Hematopoietic multipotent progenitor cell (in vitro differentiated cells): ENCODE measurements at places on chromosomes 1 and 21. TPM values are rescaled to one million over a fixed set of nuclear protein-coding genes. Genes with fewer than 3 reads are reported as not detected.

DNA sequence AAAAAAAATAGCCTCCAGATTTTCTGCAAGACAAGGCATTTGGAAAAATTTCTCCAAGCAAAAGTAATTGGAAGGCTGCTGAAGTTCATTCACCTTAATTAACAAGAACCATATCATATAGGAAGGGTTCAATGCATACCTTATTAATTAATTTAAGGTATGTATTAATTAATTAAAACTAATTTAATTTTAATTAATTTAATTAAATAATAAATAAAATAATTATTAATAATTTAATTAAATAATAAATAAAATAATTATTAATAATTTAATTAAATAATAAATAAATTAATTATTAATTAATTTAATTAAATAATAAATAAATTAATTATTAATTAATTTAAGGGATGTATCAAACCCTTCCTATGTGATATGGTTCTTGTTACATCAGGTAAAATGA lies 7.9 kb downstream of the OR2L13 start:
- DNase-seq = no peak

GRCh38 chr1:5720936-5721335 lies 271.3 kb downstream of the NPHP4 start:
- DNase-seq = no peak

- DNase-seq = no peak
These were observed 35.5 kb upstream of the HHAT start for GRCh38 chr1:210293171-210293607.

GRCh38 chr1:4605158-4605557 lies 49.3 kb upstream of the AJAP1 start:
- no peak for DNase-seq

DNA sequence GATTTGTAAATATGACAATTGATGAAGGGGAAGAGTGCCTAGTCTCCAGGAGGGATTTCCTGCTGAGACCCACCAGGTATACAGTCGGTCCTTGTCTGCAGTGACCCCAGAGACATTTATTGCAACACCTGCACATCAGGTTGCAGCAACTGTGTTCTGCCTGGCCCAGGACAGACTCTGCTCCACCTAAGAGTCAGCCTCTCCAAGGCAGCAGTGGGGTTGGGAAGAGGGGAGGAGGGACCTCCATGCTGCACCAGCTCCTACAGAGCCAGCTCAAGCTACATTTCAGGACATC lies 120.4 kb upstream of the IRF2BP2 start:
- no peak for DNase-seq

DNA sequence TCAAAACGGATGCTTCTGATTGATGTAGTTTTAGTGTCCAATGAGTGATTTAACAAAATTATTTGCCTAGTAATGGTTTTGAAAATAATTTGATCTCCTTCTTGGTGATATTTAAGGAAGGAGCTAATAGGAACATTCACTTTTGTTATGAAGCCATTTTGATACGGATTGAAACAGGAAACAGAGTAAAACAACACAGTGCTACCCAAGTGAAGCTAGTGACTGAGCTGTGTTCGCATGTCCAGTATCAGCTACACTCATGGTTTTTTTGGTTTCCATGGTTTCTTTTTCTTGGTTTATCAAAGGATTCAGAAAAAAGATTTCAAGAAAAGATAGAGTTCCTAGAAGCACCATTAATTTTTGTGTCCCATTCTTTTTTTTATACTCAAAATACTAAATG lies 40.1 kb upstream of the PLEKHO1 start:
- no peak for DNase-seq

GRCh38 chr1:177979272-177979671 lies 9.4 kb upstream of the SEC16B start:
- no peak for DNase-seq

DNA sequence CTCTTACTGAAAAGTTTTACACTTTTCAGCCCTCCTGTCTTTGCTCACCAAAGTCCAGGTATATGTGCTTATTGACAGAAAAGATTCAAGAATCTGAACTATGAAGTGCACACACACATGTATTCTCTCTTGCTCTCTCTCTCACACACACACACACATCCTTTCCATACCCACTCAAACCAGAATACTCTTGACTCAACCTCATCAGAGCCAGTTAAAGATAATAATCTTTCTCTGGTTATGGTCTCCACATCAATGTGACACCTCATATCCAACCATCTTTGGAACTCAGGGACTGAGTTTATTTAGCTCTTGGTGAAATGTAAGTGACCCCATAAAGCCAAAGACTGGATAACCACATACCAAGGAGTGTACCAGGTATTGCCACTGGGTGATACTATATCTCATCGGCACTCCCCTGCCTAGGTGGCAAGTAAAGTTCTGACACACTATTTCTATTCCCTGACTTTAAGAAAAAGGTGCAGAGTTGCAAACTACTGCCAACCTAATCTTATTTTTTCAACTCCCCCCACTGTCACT lies 24.9 kb upstream of the RGS8 start:
- no peak for DNase-seq

DNA sequence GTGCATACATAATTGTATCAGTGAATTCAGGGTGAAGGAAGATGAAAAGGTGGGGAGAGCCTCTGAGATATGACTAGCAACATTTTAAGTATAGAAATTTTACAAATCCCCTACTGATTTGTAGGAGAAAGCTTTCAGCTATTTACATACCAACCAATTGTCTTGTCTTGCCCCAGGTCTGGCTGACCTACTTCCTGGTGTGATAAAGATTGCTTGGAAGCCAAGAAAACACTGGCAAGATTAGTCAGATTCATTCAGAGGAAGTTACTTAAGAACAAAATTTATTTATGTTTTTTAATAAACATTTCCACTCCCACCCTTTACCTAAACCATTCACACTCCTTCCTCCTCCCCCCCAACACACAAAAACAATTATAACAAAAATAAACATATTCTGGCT lies 17.5 kb downstream of the PTGS2 start:
- no peak for DNase-seq

DNA sequence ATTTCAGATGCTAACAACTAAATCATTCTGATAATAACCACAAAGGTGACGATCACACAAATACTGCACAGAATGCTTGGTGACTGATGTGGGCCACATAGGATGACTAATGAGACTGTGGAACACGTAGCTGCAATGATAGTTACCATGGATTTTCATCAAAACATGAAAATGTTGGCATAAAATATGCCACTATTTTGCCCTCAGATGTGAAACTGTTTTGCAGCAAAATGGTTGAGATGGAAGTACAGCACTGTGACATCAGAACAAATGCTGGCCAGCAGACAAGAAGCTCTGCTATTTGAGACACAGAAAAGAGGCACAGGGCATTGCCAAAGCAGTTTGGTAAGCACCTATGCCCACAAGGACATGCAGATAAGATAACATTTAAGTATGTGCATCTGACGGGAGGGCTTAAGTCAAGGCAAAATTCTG lies 83.8 kb downstream of the NIBAN1 start:
- peak; percentile 64 for DNase-seq

The HSD3B1 gene
- total RNA-seq = not detected

The LENEP gene
- total RNA-seq = 0.54 TPM

The PAQR6 gene
- total RNA-seq = 2.2 TPM

The PRAMEF33 gene
- total RNA-seq = not detected

The PADI2 gene
- total RNA-seq = 0.81 TPM

The TMPRSS15 gene
- not detected for total RNA-seq

The HES2 gene
- total RNA-seq = under 0.01 TPM
